ENCODE measurements at places on chromosomes 2 and 18.

- no peak for DNase-seq
These were observed 29.4 kb upstream of the EIF2AK3 start for GRCh38 chr2:88656690-88657089.

- no peak for DNase-seq
These were observed 101.4 kb upstream of the EPAS1 start for GRCh38 chr2:46195819-46196218.

- no peak for DNase-seq
These were observed 10.3 kb upstream of the NPPC start for GRCh38 chr2:231936491-231936890.

GRCh38 chr2:186345745-186346144 lies 140.3 kb upstream of the ZC3H15 start:
- no peak for DNase-seq

DNA sequence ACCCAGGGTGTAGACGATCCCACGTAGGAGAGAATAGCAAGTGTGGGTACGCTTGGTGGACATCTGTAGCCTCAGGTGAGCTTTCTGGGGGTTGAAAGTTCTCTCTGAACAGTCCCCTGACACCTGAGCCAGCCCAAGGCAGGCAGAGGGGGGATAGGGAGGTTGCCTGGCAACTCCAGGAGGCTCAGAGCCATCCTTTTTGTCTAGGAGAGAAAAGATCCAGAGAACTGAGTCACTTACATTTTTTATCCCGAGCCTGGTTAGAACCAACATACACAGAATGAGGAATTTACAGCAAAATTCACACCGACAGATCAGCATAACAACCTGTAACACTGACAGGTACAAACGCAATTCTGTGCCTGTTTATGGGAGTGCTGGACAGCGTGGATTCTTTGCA lies 113.2 kb downstream of the SH3BP4 start:
- no peak for DNase-seq
